ENCODE measurements at places on chromosomes 7 and 10.

DNA sequence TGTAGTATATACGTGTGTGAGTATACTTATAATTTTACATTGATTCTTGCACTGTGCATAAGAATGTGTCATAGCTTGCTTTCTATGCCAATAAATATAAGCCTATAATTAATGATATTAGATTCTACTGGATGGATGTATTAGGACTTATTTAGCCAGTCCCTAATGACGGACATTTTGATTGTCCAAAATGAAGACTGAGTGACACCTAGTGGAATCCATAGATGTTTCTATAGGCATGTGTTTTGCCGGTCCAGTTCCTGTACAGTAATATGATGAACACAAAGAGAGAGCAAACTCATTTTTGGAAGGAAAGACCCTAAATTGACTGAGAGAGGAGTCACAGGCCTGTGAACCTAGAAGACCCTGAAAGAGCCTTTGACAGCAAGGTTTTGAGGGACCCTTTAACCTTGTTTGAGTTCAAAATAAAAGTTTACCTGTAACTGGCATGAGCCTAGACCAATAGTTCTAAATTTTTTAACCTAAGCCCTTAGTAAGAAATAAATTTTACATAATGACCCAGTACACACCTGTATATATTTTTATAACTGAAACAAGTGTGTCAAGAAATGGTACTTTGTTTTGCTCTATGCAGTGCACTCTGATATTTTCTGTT lies 42.4 kb upstream of the AGBL3 start:
- DNase-seq, result no peak

DNA sequence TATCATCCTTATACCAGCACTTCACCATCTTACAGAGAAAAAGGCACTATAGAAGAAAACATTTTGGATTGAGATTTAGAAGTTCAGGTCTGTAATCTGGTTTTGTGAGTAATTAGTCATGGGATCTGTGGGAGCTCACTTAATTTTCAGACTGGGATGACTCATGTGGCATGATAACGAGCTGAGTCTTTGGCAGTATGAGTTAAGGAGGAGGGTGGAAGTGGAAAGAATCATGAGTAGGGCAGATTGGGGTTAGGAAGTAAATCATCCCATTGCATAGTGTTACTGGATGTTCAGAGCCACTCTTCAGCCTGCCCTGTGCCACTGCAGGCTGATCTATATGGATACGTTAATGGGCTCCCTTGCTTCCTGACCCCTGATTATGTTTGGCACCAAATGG lies 64.9 kb downstream of the ZNF92 start:
- no peak for DNase-seq

DNA sequence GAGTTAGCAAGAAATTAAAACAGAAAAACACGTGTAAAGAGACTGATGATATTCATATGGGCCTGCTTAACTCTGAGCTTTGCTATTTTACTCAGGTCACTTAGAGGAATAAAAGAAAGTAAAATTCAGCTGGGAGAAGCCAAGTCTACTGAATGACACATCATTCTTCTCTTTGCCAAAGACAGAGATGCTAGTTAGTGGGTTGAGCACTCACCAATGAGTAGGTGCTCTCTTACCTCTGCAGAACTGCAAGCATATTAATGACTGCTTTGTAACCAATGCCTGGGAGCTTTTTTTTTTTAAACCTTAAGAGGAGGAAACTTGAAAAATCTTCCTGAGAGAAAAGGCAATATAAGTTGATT lies 44.8 kb upstream of the BAMBI start:
- no peak for DNase-seq

DNA sequence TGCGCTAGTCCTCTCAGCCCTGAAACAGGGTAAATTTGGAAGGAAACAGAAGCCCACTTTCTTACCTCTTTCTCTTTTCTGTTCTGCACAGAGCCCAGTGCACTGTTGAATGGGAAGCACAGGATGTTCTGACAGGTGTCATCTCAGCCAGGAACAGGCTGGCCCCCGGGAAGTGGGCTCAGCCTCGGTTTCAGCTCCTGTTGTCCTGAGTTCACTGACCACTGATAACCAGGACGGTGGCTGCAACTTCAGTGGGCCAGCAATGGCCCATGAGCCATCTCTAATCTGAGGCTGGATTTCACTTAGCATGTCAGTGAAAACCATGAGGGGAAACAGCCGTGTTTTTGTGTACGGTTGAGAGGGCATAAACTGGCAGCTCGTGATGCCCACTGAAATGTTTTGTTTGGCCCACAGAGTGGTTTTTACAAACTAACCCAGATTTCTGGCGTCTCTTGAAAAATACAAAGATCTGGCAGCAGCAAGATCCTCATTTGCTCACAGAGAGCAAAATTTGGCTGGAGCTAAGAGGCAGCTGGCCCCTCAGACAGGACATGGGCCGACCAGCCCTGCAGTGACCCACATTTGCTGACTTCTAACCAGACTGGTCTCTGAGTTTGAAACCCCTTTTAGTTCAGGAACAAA lies 455.9 kb downstream of the PAXIP1 start:
- no peak for DNase-seq

DNA sequence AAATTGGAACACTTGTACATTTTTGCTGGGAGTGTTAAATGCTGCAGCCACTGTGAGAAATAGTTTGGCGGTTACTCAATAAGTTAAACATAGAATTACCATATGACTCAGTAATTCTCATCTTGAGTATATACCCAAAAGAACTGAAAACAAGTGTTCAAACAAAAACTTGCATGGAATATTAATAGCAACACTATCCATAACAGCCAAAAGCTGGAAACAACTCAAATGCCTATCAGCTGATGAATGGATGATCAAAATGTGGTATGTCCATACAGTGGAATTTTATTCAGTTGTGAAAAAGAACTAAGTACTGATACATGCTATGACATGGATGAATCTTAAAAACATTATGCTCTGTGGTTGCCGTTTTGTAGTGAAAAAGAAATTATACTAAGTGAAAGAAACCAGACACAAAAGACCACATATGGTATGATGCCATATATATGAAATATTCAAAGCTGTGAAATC lies 63.0 kb upstream of the SP4 start:
- DNase-seq, result no peak

DNA sequence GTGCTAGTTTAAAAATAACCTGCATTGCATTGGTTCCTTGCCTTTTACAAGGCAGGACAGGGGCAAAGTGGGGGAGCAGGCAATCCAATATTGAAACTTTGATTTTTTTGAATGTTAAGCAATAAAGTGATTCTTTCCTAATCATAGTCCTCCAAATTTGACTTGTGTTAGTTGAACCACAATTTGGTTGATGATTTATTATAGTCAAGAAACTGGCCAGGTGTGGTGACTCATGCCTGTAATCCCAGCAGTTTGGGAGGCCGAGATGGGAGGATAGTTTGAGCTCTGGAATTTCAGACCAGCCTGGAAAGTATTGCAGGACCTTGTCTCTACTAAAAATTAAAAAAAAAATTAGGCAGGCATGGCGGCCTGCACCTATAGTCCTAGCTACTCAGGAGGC lies 27.9 kb upstream of the ABLIM1 start:
- no peak for DNase-seq

DNA sequence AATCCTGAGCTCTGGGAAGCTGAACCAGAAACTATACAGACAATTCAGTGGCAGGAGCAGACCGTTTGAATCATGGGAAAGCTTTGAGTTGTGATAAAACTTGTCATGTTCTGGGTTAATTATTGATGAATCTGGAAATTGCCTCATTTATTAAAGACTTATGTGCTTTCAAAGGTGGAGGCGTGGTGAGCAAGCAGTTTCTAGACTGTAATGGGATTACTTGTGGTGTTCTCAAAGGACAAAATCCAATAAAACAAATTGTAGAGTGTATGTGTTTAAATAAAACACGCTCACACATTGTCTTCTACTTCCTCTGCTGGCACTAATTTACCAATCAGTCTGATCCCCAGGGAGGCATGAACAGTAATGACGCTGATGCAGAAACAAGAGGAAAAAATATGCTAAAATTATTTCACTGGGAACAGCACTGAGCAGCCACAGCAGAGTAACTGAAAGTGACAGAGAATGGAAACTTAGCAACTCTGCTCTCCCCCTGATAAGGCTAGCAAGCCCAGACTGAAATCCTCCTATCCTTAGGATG lies 25.1 kb downstream of the PARD3 start:
- DNase-seq, result no peak

- no peak for DNase-seq
These were observed 115.5 kb upstream of the GALNT17 start for GRCh38 chr7:71016401-71016800.

GRCh38 chr7:69599286-69599954 lies 1.1 kb downstream of the AUTS2 start:
- DNase-seq, result peak; percentile 50

- no peak for DNase-seq
These were observed 1456.1 kb downstream of the GATA3 start for GRCh38 chr10:9510626-9511025.

DNA sequence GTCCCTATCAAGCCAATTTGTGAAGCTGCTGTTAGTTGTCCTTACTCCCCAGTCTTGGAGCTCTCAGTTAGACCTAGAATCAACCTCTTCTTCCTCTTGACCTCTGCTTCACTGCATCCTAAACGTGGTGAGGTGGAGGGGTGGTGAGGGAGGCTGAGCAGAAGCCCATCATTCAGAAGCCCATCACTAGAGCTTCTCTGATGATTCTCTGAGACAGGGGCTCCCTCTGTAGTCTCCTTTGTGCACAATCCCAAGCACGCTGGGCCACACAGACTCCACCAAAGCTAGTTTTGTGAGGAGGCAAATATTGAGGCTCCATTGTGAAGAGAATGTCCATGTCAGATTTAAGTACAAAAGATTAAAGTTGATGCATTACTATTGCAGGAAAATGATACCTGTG lies 163.8 kb upstream of the PRSS1 start:
- no peak for DNase-seq

GRCh38 chr10:125691160-125691981 lies 8.4 kb upstream of the TEX36 start:
- no peak for DNase-seq

GRCh38 chr10:115706488-115707076 lies 566.4 kb downstream of the GFRA1 start:
- no peak for DNase-seq

DNA sequence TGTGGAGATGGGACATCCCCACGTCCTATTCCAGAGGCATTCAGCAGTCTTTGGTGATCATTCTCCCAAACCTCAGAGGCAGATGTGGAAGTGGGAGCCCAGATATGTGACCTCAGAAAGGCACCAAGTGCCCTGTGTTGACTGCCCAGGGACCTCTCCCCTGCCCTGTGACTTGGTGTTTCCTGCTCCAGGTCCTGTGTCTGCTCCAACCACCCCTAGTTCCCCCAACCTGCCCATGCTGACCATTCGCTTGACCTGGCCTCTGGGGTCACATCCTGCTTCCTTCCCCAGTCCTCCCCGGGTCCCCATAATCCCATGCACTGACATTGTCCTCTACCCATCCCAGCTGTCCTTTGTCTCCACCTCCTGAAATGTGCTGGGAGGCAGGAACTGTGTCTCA lies 7.6 kb downstream of the CYP26A1 start:
- no peak for DNase-seq

DNA sequence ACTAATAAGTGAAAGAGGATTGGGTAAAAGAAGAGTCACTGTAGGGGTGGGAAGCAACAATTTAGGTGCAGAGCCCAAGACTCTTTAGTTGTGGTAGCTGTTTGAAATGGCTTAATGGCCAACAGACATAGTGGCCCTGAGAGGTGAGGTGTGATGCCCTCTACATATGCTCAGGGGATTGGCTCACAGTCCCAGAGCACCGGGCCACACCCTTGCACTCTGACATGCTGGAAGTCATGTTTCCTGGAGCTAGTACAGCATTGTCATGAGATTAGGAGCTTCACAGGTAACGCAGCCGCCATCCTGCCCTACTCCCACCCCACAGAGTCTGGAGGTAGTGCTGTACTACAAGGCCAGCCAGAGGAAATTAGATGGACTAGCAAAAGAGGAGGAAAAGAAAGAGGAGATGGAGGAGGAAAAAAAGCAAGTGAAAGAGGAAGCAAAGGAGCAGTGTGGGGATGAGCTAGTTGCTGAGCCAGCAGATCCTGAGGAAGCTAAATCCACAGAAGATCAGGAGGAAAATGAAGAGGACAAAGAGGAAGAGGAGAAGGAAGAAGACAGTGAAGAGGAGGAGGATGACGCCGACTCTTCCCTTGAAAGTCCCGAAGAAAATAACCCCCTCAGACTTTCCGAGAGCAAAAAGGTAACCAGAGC lies 14.8 kb upstream of the FLNC start:
- DNase-seq, result no peak

DNA sequence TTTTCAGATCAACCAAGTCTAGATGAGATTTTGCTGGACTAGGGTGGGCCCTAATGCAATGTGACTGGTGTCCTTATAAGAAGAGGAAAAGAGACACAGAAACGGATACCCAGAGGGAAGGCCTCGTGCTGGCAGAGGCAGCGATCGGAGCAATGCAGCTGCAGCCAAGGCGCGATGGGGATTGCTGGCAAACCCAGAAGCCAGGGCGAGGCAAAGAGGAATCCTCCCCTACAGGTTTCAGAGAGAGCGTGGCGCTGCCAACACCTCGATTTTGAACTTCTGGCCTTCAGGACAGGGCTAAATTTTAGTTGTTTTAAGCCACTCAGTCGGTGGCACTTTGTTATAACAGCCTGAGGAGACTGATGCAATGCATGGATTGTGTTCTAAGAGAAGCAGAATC lies 157.1 kb upstream of the RHEB start:
- no peak for DNase-seq

DNA sequence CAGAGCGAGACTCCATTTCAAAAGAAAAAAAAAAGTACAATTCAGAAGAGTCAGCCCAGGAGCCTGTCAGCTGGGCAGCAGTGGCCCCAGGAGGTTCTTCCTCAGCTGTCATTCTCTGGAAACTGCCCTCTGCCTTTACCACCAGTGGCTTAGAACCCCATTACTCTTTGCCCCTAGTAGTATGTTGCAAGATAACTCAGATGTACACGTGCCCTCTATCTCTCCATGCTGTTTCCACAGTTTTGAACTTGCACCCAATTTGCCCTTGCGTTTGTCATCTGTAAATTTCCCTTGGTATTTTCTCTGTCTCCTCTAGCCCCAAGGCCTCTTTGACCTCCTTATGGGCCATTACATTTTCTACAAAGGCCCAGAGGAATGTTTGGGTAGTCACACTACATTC lies 56.7 kb upstream of the PRKAR2B start:
- no peak for DNase-seq

- DNase-seq, result no peak
These were observed 3.6 kb downstream of the ODAD2 start for GRCh38 chr10:27995311-27995710.

DNA sequence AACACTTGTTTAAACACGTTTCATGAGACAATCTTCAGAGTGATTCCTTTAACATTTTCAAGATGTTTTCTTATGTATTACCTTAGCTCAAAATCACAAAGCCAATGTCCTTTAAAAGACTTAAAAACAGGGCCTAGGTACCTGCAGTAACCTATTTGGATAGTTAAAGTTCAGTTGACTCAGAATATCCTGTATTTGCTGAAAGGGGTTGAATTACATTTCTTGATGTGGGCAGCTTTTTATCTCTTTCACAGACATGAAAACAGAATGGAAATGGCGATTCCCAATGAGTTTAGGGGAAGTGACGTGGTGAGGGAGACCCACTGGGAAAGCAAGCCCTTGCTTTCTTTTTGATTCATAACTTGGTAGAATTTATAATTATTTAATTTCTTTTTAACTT lies 324.4 kb upstream of the AOAH start:
- DNase-seq, result no peak

GRCh38 chr7:54833001-54833467 lies 74.0 kb upstream of the SEC61G start:
- no peak for DNase-seq

All from H54 (cell line).